ENCODE measurements at places on chromosomes 5 and 9.

GRCh38 chr9:37730256-37730655 is 23.3 kb upstream of the TRMT10B start:
- DNase-seq: no peak

GRCh38 chr5:10789021-10789420 is 28.0 kb upstream of the DAP start:
- DNase-seq: no peak

- no peak for DNase-seq
Observed at GRCh38 chr5:105821800-105822199, 1848.9 kb downstream of the EFNA5 start.

DNA sequence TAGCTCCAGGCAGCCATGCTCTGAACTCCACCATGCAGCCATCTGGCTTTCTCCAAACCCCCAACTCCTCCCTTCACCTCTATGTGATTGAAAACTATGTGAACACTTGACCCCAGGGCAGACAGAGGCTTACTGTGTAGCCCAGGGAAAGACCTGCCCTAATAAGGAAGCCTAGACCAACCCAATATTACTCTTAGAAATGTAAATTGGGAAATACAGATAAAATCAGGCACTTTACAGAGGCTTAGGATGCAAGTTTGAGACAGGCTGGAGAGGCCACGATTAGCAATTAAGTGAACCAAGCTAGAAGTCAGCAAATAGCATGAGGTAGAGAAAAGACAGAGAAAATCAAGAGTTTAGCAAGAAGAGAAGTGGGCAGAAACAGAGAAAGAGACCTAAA is 141.7 kb upstream of the ABCA1 start:
- DNase-seq: no peak

GRCh38 chr9:8719833-8720486 is 920.4 kb upstream of the DMAC1 start:
- no peak for DNase-seq

DNA sequence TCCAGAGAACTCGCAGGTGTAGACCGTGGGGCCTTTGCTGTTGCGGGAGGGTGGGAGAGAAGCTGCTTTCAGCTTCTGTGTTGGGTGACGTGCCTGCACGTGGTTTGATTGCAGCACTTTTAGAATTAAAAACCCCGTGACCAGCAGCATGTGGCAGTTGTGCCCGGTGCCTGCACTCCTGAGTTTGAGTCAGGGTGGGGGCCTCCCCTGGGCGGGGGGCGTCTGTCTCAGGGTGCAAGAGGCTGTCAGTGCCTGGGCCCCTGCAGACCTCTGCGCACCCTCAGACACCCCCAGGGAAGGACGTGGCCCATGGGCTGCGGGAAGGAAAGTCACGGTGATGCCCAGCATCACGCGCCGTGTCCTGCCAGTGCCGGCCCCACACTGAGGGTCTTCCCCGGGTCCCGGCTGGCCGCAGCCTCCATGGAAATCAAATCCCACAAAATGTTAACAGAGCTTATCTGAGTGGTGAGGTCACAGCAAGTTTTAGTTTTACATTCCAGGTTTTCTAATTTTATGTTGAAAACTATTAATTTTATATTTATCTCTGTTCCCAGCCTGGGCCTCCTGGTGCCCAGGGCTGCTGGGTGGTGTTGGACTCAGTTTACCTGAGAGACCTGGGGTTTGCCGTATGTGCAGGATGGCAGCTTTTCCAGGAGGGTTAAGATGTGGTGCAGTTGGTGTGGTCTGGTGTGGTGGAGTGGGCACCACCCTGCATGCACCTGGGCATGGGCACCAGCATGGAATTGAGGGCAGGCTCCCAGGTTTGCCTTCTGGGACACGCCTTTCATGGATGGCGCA is 33.3 kb downstream of the AHRR start:
- no peak for DNase-seq

- no peak for DNase-seq
Observed at GRCh38 chr5:172746725-172747124, 24.3 kb downstream of the DUSP1 start.

- no peak for DNase-seq
Observed at GRCh38 chr9:123063177-123063598, 29.7 kb downstream of the GPR21 start.

GRCh38 chr5:125451622-125452021 is 705.2 kb upstream of the ZNF608 start:
- DNase-seq: no peak

- DNase-seq: peak; percentile 53
Observed at GRCh38 chr9:123996731-123997421, 14.7 kb upstream of the LHX2 start.

DNA sequence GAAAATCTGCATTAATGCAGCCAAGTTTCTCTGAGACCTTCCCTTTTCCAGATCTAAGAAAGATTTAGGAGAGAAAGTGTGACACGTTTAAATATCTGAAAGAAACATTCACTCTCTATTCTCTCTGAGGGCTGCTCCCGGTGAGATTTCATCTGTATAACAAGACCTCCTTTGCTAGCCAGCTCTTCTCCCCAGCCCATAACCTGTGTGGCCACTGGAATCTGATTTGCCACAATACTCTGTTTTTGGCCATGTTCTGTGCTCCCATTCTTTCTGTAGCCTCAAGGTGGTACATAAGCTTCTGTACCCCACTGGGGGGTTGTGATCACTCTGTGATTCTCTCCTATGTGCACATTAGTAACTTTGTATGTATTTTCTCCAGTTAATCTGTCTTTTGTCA is 291.0 kb upstream of the SEMA6A start:
- no peak for DNase-seq

DNA sequence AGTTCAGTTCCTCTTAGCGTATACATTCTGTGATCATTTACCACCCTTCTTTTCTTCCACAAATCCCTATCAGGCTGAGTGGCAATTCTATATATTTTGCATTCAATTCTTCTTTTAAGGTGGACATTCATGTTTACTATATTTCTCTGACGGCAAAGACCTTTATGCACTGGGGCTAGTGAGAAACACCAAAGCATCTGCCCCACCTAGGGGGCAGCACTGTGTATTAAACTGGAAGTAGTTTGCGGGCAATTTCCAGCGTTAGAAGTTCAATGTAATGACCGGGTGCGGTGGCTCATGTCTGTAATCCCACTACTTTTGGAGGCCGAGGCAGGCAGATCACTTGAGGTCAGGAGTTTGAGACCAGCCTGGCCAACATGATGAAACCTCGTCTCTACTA is 27.9 kb upstream of the FBXL7 start:
- no peak for DNase-seq

DNA sequence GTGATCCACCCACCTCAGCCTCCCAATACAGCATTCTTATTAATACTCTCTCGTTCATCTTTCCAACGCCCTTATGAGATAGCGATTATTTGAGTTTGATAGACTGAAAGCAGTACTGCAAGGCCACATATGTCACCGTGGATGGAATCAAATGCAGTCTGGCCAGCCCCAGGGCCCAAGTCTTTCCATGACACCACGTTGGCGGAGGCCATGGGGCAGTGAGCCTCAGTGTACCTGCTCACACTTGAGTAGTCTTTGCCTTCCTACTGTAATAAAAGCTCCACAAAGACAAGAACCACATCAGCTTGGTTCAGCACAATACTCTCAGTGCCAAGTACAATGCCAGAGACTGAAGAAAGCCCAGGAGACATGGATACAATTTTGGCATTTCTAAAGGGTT is 88.5 kb downstream of the TTLL11 start:
- DNase-seq: no peak

GRCh38 chr5:111697215-111697614 is 59.8 kb downstream of the NREP start:
- DNase-seq: no peak

- DNase-seq: peak; percentile 92
Observed at GRCh38 chr9:70258692-70259511, at the start of gene SMC5. SMC5 (plus strand) TSS chr9:70258978; CDS start chr9:70259079, 101 bp downstream.

DNA sequence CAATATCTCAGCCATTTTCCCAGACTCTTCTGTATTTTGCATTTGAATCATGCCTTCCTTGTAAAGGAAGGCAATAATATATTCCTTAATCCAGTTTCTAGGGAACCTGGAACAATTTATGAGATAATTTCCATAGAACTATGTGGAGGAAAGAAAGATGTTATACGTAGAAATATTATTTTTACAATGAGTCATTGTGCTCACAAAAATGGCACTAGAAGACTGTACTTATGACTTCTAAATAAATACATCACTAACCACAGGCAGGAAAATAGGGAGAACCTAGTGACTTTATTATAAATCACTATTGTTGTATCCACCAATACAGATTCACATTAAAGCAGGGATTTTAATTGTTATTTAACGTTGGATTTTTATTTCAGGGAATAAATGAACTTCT is 87.6 kb downstream of the FBXO38 start:
- no peak for DNase-seq

DNA sequence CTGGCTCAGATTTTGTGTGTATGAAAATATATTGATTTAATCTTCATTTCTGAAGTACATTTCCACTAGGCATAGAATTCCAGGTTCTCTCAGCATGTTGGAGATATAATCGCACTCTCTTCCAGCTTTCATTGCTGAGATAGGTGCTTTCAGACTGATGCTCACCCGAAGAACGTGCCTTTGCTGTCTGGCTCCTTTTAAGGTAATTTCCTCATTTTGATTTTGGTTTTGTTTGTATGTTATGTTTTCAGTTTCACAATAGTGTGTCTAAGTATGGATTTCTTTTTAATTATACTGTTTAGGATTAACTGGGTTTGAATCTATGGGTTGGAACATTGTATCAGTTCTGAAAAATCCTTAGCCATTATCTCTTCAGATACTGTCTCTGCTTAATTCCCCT is 132.0 kb upstream of the NFIB start:
- DNase-seq: no peak

- DNase-seq: no peak
Observed at GRCh38 chr5:43627028-43627427, 24.0 kb downstream of the NNT start.

- peak; percentile 94 for DNase-seq
Observed at GRCh38 chr9:137302118-137302448, at the start of gene NRARP. NRARP (minus strand) TSS chr9:137302271; CDS start chr9:137301928, 343 bp downstream.

DNA sequence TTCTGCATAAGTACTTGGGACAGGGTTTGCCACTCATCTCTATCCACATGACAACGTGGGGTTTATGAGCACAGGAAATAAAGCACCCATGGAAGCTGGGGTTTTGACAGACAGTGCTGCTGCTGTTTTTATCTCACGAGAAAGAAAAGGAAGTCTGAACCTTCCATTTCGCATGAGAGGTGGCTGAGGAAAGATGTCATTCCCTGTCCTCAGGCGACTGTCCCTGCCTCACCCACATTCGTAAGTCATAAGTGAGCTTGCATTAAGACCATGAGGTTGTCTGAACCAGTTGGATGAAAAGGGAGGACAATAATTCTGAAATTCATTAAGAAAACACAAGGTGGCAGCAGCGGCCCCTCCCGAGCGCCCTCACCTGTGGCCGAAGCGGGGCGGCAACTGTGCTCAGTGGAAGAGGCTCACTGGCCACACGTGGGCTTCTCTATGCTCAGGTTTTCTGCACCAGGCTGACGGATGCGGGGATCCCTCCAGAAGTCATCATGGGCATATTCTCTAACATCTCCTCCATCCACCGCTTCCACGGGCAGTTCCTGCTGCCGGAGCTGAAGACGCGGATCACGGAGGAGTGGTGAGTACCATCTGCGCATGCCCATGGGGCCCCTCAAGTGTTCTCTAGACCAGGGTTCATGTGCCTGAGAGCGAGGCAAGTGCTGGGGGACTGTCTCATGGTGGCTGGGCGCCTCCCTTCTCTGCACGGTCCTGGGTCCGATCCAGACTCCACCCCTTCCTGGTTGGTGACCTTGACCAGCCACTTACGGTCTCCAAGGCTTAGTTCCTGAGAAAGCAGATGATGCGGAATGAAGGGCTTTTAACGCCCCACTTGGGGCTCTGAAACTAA is 54.7 kb upstream of the SUSD3 start:
- DNase-seq: no peak

DNA sequence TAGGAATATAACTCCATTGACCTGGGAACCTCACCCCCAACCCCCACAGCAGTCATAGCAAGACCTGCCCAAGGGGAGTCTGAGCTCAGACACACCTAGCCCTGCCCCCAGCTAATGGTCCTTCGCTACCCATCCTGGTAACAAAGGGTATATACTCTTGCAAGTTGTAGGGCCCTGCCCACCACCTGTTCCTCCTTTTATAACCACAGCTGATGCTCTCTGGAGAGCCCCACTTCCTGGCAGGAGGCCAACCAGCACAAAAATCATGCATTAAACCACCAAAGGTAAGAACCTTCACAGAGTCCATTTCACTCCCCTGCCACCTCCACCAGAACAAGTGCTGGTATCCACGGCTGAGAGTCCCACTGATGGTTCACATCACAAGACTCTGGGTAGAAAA is 1195.3 kb upstream of the SEMA6A start:
- DNase-seq: no peak

- DNase-seq: no peak
Observed at GRCh38 chr5:107149243-107150005, 521.3 kb downstream of the EFNA5 start.

GRCh38 chr9:76560481-76560922 is 101.5 kb downstream of the GCNT1 start:
- no peak for DNase-seq

GRCh38 chr5:149038336-149039080 is 24.4 kb downstream of the SH3TC2 start:
- no peak for DNase-seq

DNA sequence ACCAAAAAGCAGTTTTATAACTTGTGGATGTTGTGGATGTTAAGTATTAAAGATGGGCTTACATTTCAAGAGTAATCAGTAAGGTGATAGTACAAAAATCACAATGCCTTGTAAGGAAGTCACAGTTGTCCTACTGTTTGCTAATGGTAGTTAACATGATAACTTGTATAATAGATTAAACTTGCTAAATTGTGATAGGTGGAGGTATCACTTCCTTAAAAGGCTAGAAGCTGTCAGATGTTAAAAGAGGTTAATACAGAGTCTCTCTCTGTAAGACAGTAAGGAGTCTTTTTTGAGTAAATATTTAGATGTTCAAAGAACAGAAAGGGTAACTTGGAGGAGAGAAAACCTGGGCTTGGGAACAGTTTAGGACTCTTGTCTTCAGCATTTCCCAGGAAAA is 14.2 kb upstream of the MACIR start:
- DNase-seq: no peak

DNA sequence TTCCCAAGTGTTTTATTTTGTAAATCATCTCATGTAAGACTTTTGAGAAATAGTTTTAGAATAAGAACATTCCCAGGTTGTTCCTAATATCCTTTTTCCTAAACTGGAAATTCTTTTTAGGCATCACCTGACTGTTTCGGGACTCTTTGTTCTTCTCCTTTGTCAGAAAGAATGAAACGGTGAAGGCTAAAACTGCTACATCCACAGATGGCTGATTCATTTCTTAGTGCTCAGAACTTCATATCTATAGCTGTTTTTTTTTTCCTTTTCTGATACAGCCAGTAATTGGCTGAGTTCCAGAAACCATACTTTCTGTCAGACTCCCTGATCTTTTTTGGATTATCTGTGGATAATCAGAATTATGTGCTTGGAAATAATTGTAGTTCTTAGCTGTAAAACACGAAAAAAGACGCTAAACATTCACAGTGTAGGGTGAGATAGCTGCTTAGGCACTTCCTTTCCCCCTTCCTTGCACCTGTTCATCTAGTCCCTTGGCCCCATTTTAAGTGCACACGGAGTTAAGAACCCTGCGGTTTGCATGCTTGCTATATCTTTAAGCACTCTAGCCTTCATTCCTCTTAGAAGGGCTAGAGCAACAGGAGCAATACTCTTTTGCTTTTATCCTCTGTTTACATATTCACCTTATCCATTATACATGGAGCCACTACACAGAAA is 283.9 kb downstream of the PJA2 start:
- no peak for DNase-seq
